ENCODE measurements at places on chromosomes 2 and 18.

GRCh38 chr2:62408241-62408677, 97.7 kb downstream of the TMEM17 start:
- no peak for DNase-seq

DNA sequence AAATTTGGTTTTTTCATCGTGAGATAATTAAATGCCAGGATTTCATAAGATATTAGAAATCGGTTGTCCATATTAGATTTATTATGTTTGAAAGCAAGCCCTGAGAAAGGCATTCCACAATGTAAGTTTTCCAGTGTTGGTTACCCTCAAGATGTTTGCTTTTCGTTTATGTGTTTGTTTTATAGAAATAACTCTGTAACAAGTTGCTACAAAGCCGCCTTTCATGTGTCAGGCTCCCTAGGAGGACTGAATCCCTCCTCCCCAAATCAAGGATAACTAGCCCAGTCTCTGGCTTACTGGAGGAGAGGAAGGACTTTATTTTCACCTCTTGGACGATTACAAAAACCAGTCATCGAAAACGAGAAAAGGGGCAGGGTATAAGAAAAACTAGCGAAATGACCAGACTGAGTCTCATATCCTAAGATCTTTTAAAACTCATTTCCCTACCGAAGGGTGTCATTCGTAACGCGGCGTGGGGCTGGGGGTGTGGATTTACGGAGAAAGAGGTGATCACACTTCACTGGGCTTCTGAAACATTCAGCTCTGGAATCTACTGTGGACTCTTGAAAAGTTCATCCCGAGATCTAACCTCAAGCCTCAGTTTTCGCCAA, 1.0 kb upstream of the PEX13 start:
- peak; percentile 41 for DNase-seq

DNA sequence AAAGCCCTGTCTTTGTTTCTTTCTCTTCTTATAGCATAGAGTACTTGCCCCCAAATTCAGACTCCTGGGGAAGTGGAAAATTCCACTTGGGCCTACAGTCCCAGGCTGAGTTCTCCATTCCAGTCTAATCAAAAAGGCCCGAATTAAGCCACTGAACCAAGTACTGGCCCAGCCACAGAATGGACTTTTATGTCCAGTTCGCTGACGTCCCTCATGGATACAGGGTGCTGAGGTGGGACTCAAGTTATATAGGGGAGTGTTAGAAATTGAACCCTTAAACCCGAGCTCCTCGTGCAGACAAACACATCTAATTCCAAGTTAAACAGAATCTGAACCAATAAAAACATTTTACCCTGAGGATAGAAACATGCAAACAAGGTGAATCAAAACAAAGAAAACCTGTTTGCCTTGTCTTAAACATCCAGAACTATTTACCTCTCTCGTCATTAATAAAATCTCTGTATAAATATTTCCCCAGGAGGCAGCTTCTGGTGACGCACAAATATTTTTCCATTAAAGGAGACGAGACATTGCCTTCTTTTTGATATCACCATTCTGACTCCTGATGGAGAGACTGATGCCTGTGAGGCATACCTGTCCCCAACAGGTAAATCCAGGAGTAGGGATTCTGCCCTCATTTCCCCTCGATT, 136.8 kb upstream of the ARL4C start:
- no peak for DNase-seq

DNA sequence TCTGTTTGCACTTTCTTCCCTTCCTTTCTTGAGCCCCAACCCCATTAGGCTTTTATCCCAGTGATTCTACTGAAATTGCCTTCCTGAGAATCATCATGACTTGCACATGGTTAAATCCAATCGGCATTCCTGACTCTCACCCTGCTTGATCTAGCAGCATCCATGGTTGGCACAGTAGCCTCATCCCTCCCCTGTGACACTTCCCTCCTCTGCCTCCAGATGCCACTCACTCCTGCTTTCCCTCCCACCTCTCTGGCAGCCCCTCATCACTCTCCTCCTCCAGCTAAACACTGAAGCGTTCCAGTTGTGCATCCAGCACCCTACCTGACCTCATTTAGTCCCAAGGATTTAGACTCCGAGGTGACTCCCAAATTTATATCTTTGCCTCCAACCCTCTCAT, 114.7 kb downstream of the GALNT14 start:
- no peak for DNase-seq

GRCh38 chr2:18980786-18981430, 377.5 kb downstream of the OSR1 start:
- DNase-seq: no peak

DNA sequence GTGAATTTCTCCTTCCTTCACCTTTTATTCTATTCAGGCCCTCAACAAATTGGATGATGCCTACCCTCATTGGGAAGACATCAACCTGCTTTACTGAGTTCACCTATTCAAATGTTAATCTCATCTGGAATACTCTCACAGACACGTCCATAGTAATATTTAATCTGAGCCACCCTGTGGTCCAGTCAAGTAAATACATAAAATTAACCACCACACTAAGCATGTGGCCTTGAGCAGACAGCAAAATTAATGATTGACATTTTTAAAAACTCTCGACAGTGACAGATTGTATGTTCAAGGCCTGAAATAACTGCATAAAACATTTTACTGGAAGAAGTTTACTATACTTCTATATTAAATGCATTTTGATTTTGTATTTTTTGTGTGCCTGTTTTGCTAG, 540.6 kb upstream of the GCFC2 start:
- no peak for DNase-seq

- no peak for DNase-seq
Measured at GRCh38 chr2:195319112-195319460, 337.9 kb upstream of the SLC39A10 start.

GRCh38 chr2:40823478-40823877, 371.6 kb upstream of the SLC8A1 start:
- no peak for DNase-seq

GRCh38 chr2:234096164-234096563, 45.7 kb downstream of the SPP2 start:
- no peak for DNase-seq

GRCh38 chr2:238004077-238004830, 37.4 kb downstream of the UBE2F start:
- no peak for DNase-seq

DNA sequence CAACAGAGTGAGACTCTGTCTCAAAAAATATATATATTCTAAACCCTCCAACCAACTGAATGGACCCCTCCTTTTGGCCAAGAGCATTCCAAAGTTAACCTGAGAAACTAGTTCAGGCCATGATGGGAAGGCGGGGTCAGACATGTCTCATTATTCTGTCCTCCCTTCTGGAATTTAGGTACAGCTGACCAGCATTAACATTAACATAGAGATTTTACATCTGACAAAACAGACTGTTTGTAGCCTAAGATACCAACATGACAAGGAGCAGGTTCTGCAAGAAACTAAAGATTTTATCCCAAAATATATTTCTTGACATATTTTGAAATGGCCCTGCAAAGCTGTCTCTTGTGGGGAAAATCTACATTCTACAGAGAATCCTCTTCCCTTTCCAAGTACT, 6.8 kb upstream of the PDK1 start:
- no peak for DNase-seq

- no peak for DNase-seq
Measured at GRCh38 chr2:232482301-232483238, 5.1 kb downstream of the ECEL1 start.

- no peak for DNase-seq
Measured at GRCh38 chr2:1967242-1968208, 223.2 kb upstream of the PXDN start.

DNA sequence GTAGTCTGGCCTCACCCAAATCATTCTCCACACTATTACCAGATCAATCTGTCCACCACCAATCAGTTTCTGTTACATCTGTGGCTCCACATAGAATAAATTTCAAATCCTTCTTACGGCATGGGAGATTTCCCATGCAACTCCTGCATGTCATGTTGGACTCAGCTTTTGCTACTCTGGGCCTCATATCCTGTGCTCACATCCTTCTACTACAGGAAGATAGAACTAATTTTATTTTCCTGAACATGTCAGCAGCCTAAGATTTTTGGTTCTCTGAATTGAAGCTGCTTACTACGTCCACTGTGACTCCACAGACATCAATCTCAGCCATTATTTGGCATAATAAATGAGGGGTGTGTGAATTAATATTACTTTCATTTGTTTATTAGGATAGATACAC, 181.1 kb downstream of the CCDC85A start:
- no peak for DNase-seq

DNA sequence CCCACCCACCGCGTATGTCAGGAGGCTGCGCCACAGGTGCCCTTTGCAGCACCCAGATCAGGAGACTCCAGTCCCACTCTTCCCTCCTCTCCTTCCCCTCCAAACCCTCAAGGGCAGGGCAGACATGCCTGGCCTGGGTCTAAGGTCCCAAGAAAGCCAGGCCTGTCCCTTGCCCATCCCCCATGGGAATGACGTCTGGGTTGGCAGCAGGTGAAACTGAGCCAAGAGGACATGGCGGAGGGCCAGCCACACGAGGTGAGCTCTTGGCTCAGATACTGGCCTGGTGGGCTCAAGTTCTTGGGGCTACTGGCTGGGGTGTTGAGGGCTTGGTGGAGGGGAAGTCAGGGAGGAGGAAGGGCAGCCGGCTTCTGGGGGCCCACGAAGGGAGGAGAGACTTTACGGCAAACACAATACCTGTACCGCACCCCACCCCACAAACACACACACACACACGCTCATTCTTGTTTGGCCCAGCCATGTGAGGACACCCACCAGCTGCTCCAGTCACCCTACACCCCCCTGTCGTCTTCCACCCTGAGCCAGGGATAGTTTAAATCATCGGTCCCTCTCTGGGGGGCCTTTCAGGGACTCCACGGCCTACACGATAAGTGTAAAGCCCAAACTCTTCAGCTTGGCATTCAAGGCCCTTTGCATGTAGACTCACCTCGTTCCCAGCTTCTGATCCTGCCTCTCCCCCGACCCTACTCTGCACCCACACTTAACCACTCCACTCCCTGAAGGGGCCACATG, 24.1 kb upstream of the TNS1 start:
- no peak for DNase-seq

DNA sequence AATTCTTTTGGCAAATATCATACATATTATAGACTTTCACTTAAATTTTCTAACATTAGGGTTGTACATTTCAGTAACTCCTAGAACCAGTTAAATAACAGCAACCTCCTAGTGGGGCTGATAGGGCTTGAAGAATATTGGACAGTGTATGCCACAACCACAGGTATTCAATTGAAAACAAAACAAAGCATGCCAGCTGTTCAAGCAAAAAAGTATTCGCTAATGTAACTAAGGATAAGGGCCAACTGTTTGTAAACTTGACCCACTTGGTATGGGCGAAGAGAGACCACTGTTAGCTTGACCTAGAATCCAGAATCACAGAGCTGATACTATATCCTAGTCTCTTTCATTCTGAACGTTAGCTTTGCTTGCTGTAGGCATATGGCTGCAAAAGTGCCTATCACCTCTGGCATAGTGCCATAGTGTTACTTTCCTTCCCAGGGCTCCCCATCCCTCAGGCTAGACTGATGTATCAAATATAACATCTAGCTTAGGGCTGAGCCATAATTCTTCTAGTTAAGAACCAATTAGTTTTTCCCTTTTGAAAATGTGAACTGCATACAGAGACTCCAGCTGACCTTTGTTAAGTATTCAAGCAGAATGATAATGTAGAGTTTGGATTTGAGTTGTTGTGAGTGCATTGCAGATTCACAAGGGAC, 458.8 kb upstream of the NRXN1 start:
- DNase-seq: no peak

DNA sequence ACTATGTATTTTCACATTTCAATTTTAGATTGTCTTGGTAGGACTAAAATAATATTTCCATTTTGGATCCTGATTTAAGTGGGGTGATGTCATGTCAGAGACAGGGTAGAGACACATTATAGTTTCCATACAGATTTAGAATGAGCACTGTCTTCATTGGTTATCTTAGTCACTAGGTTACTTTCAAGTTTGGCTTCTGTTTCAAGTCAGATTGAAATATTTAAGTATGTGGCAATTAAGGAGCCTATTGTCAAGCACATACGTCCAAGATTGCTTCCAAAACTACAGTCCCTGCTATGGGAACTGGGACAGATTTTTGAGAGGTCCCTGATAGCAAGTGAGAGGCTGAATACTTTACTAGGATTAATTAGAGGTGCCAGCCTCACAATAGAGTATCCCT, 89.2 kb upstream of the FAM117B start:
- no peak for DNase-seq

GRCh38 chr2:72579591-72580180, 246.1 kb downstream of the EXOC6B start:
- DNase-seq: no peak

DNA sequence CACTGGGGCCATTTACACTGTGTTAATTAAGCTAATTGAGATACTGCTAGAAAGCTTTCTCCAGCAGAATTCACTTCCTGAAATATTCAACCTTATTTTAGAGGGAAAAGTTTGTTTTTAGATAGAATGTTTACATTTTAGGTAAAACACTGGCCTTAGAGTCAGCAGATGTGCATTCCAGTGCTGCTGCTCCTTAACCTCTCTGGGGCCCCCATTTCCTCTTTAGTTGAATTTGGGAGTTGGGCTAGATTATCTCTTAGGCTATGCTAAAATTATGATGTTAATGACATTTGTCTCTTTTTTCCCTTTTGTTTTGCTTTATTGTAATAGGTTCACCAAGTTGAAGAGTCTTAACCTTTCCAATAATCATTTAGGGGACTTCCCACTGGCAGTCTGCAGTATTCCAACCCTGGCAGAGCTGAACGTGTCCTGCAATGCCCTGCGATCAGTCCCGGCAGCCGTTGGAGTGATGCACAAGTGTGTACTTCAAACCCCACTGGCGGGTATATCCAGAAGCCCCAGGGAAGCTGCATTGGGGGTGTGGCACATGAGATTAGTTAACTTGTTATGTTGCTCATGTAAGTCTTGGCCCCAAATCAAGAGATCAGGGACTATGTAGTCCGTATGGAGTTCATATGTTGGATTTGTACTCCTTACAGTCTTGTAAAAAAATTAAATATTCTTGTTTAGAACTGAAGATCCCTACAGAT, 179.5 kb downstream of the PHLPP1 start:
- no peak for DNase-seq

GRCh38 chr2:27306136-27306535, 2.1 kb downstream of the UCN start:
- no peak for DNase-seq

GRCh38 chr2:9771481-9772017, 71.7 kb upstream of the TAF1B start:
- DNase-seq: no peak

GRCh38 chr2:181364492-181365170, 92.6 kb upstream of the ITGA4 start:
- DNase-seq: no peak

- no peak for DNase-seq
Measured at GRCh38 chr2:19419211-19419880, 60.9 kb upstream of the OSR1 start.

GRCh38 chr2:211247751-211248150, 691.4 kb downstream of the CPS1 start:
- no peak for DNase-seq

- no peak for DNase-seq
Measured at GRCh38 chr2:166410828-166411472, 35.2 kb upstream of the SCN9A start.
